ENCODE measurements at places on chromosomes 1 and 21.

DNA sequence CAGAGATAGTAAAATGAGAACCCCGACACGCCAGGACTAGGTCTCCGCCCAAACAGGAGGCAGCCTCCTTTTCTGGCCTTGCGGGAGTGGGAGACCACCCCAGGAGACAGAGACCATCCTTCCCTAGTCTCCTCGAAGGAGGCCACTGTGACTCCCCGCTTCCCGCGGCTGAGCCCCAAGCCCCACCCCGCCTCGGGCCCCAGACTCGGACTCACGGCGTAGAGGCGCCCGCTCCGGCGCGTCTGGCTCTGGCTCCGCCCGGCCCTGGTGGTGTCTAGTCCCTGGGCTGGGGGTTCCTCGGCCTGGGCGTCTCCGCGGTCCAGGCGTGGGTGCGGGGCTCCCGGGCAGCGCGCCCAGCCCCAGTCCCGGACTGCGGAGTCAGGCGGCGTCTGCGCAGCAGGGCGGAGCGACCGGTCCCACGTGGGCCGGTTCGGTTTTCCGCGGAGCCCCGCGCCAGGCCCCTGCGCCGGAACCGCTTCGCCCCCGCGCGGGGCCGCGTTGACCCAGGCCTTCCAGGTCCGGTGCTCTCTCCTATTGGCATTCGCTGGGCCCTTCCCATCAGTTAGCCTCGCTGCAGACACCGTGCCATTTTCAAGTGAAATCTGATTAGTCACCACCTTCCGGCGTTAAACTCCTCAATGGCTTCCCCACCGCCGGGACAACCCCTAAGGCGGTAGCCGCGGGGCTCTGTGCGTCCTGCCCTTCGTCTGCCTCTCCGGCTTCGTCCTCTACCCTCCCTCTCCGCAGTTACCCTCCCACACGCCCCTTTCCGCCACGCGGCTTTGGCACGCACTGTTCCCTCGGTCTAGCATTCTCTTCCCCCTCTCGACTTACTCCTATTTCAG is at the start of gene C1orf216:
C1orf216 (minus strand) TSS at position 393 of the 845 bp plus-strand sequence. CDS start 2,563 bp downstream, outside the sequence.
- peak within 1 kb of the TSS; percentile 95 for H3K27ac ChIP-seq
- H3K27me3 ChIP-seq: no peaks in the 10 kb centered on the region
- DNase-seq: peak; percentile 50
- H3K4me1 ChIP-seq: peaks cover 28% of the 10 kb centered on the region
- H3K36me3 ChIP-seq: no peaks in the 10 kb centered on the region

- peaks cover 4% of the 10 kb centered on the region for H3K4me1 ChIP-seq
- peak overlapping the region; percentile 58 for H3K27ac ChIP-seq
- peak overlapping the region; percentile 65 for H3K4me3 ChIP-seq
- H3K27me3 ChIP-seq: no peaks in the 10 kb centered on the region
- no peaks in the 10 kb centered on the region for H3K36me3 ChIP-seq
Measured at GRCh38 chr1:165424454-165425216, 20.3 kb downstream of the RXRG start.

DNA sequence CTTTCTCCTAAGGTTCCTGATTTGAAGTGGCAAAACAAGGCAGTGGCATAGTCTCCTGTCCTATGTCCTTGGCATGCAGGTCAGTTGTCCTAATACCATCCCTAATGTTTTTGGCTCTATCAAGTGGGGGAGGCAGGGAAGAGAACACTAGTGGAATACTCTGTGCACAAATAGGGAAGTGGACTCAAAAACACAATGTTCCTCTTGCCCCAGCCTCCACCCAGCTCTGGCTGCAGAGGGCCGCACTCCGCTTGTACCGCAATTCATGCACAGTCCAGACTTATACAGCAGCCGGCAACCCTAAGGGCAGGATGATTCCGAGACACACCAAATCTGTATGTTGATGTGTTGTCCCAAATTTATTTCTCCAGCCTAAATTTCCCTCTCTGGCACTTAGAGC is 14.5 kb downstream of the PLEKHO1 start:
- no peak overlapping the region for H3K4me3 ChIP-seq
- no peaks in the 10 kb centered on the region for H3K27me3 ChIP-seq
- DNase-seq: no peak
- no peaks in the 10 kb centered on the region for H3K36me3 ChIP-seq

- no peaks in the 10 kb centered on the region for H3K4me1 ChIP-seq
- no peak for DNase-seq
- H3K27me3 ChIP-seq: peaks cover 2% of the 10 kb centered on the region
- peaks cover 14% of the 10 kb centered on the region for H3K36me3 ChIP-seq
- H3K27ac ChIP-seq: no peak overlapping the region
- no peak overlapping the region for H3K4me3 ChIP-seq
Measured at GRCh38 chr21:36522219-36522808, 42.4 kb upstream of the CLDN14 start.

GRCh38 chr1:169484683-169485430 is 887 bp downstream of the SLC19A2 start:
- H3K27me3 ChIP-seq: no peaks in the 10 kb centered on the region
- DNase-seq: peak; percentile 43

GRCh38 chr1:62625415-62625814 is 28.1 kb downstream of the ANGPTL3 start:
- H3K27ac ChIP-seq: no peak overlapping the region
- H3K4me3 ChIP-seq: no peak overlapping the region
- H3K4me1 ChIP-seq: no peaks in the 10 kb centered on the region
- no peak for DNase-seq
- no peaks in the 10 kb centered on the region for H3K27me3 ChIP-seq
- peaks cover 18% of the 10 kb centered on the region for H3K36me3 ChIP-seq

GRCh38 chr1:118160806-118161205 is 24.2 kb downstream of the SPAG17 start:
- H3K4me3 ChIP-seq: no peak overlapping the region
- no peak for DNase-seq
- H3K4me1 ChIP-seq: no peaks in the 10 kb centered on the region
- H3K27ac ChIP-seq: no peak overlapping the region

- H3K27me3 ChIP-seq: no peaks in the 10 kb centered on the region
- no peak overlapping the region for H3K27ac ChIP-seq
- peaks cover 10% of the 10 kb centered on the region for H3K4me1 ChIP-seq
- H3K36me3 ChIP-seq: no peaks in the 10 kb centered on the region
- no peak for DNase-seq
- H3K4me3 ChIP-seq: no peak overlapping the region
Measured at GRCh38 chr1:42822800-42823392, 5.7 kb upstream of the SVBP start.

DNA sequence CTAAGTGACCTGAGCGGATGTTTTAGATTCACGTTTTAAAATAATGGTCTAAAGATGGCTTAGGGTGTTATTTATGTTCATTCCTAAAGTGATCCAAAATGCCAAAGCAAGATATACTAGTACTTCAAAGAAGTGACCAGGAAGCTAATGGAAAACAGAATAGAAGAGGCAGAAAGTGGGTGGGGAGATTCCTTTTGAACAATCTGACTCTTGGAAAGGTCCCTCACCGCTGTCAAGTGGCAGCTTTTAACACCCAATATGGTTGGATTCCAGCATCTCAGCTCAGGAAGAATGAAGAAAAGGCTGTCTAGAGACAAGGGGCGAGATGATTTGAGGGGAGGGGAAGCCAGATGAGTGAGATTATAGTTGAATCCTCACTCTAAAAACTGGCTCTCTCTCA is 90.3 kb downstream of the SCMH1 start:
- DNase-seq: no peak
- no peak overlapping the region for H3K27ac ChIP-seq

GRCh38 chr21:39657091-39657689 is 44.5 kb downstream of the B3GALT5 start:
- no peak overlapping the region for H3K27ac ChIP-seq
- no peak for DNase-seq
- H3K36me3 ChIP-seq: no peaks in the 10 kb centered on the region
- H3K4me3 ChIP-seq: no peak overlapping the region
- peaks cover 5% of the 10 kb centered on the region for H3K27me3 ChIP-seq

DNA sequence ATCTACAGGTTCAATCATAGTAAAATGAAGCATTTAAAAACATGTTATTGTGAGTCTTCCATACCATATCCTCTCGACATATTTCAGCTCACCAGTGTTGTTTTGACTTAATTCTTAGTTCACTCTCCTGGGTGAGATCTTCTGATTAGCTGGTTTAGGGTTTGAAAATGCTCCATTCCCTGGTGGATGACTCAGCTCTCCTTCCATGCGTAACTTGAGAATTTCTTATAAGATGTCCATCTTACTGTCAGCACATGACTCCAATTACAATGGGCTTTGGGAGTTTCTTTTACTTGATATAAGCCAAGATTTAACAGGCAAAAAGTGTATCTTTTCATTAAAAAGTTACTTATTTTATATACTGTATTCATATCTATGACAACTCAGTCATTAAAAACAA is 476.5 kb downstream of the BRINP3 start:
- no peaks in the 10 kb centered on the region for H3K27me3 ChIP-seq
- no peak for DNase-seq
- H3K27ac ChIP-seq: no peak overlapping the region
- H3K4me1 ChIP-seq: no peaks in the 10 kb centered on the region
- H3K36me3 ChIP-seq: no peaks in the 10 kb centered on the region

GRCh38 chr1:61732726-61733125 is 7.8 kb upstream of the TM2D1 start:
- DNase-seq: no peak
- H3K4me1 ChIP-seq: peaks cover 3% of the 10 kb centered on the region
- H3K36me3 ChIP-seq: no peaks in the 10 kb centered on the region
- no peak overlapping the region for H3K4me3 ChIP-seq
- peaks cover 2% of the 10 kb centered on the region for H3K27me3 ChIP-seq

GRCh38 chr1:57736940-57737339 is 313.1 kb upstream of the DAB1 start:
- no peaks in the 10 kb centered on the region for H3K36me3 ChIP-seq
- H3K27me3 ChIP-seq: no peaks in the 10 kb centered on the region
- H3K4me3 ChIP-seq: no peak overlapping the region
- no peak overlapping the region for H3K27ac ChIP-seq
